ENCODE measurements at places on chromosomes 2 and 18.
A peak's percentile ranks its signal among the peaks of the same experiment; 100 is the strongest.

GRCh38 chr2:199144546-199144945 is 313.2 kb downstream of the SATB2 start:
- H3K4me3 ChIP-seq, result no peak overlapping the region
- H3K36me3 ChIP-seq, result no peaks in the 10 kb centered on the region
- H3K27me3 ChIP-seq, result no peaks in the 10 kb centered on the region
- DNase-seq, result no peak
- H3K27ac ChIP-seq, result no peak overlapping the region
- no peaks in the 10 kb centered on the region for H3K4me1 ChIP-seq

DNA sequence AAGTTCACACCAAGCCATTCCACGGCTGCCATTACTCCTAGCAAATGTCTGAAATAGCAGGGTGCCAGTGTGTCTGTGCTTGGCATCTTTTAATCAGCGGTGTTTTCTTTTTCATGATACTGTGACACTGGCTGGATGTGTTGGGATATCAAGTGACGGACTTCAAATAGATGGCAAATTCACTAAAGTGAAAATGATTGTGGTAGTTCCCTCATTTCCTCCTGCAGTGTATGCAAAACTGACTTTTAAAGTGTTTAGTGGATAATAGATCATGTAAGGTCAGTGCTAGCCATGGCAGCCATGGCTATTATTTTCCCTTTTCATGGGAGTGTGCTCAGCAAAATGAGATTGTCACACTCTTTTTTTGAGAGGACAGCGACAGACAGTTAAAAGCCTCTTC is 261.5 kb upstream of the SIX3 start:
- peaks cover 19% of the 10 kb centered on the region for H3K4me1 ChIP-seq
- no peak overlapping the region for H3K4me3 ChIP-seq
- DNase-seq, result no peak
- H3K27ac ChIP-seq, result no peak overlapping the region

GRCh38 chr2:32862269-32863055 is 84.3 kb upstream of the LTBP1 start:
- H3K4me3 ChIP-seq, result no peak overlapping the region
- H3K4me1 ChIP-seq, result peaks cover 5% of the 10 kb centered on the region
- H3K27ac ChIP-seq, result no peak overlapping the region
- H3K36me3 ChIP-seq, result no peaks in the 10 kb centered on the region
- no peak for DNase-seq
- H3K27me3 ChIP-seq, result no peaks in the 10 kb centered on the region

GRCh38 chr2:201887773-201888425 is 81.6 kb downstream of the CDK15 start:
- peaks cover 47% of the 10 kb centered on the region for H3K4me1 ChIP-seq
- H3K27ac ChIP-seq, result peak overlapping the region; percentile 2
- DNase-seq, result no peak

- no peak overlapping the region for H3K27ac ChIP-seq
- DNase-seq, result no peak
- no peak overlapping the region for H3K4me3 ChIP-seq
- H3K4me1 ChIP-seq, result peaks cover 9% of the 10 kb centered on the region
- H3K27me3 ChIP-seq, result no peaks in the 10 kb centered on the region
Measured at GRCh38 chr2:105317937-105318336, 11.6 kb downstream of the TGFBRAP1 start.

Data from type B pancreatic cell (in vitro differentiated cells).